ENCODE measurements at places on chromosomes 13 and 19. TPM values are rescaled to one million over a fixed set of nuclear protein-coding genes. Genes with fewer than 3 reads are reported as not detected.

DNA sequence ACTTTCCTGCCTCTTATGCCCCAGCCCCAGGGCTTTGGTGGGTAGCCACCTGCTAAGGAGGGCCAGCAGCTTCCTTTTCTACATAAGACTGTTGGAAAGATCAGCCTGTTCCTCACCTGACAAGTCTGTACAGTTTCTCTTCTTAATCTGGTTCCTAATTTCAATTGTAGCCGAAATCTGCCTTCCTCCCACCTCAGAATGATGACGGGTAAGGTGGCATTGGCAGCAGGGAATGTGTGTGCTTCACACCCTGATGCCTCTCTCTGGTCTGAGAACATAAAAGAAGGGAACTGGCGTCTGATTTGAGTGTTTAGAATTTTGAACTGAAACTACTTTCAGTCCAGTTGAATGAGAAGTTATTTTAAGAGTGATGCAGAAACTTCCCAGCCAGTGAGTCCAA lies 16.0 kb downstream of the MAU2 start:
- DNase-seq: no peak

DNA sequence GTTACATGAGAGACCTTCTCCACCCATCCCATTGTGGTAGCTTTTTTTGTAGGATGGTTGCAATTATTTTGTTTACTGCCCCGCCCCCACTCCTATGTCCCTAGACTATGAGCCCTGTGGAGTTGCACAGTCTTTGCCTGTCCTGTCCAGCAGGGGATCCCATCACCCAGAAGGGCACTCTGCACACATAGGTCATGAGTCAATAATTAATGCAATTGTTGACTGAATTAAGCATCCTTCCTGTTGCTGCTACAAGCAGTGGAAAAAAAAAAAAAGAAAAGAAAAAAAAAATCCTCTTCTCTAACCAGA lies 14.2 kb downstream of the C19orf81 start:
- no peak for DNase-seq

GRCh38 chr19:44164327-44164672 lies 600 bp upstream of the ZNF226 start:
- no peak for DNase-seq

- DNase-seq: no peak
Measured at GRCh38 chr13:48009284-48009683, 8.2 kb upstream of the SUCLA2 start.

- DNase-seq: peak; percentile 6
Measured at GRCh38 chr13:48038761-48039160, 1.2 kb downstream of the NUDT15 start.

DNA sequence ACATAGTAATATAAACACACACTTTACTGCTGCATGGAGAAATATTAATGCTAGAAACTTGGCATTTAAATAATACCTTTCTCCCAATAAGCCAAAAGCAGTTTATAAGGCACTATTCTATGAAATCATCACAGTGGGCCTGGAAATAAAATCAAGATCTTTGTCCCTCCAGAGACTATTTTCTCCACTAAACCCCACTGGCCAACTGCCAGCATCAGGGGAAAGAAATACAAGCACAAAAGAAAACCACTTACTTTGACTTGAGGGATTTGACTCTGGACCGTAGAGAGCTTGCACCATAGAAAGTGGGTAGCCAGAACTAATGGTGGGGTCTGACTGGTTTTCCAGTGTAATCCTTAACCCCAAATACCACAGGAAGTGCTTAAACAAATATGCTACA lies 71.9 kb downstream of the DCLK1 start:
- peak; percentile 87 for DNase-seq

DNA sequence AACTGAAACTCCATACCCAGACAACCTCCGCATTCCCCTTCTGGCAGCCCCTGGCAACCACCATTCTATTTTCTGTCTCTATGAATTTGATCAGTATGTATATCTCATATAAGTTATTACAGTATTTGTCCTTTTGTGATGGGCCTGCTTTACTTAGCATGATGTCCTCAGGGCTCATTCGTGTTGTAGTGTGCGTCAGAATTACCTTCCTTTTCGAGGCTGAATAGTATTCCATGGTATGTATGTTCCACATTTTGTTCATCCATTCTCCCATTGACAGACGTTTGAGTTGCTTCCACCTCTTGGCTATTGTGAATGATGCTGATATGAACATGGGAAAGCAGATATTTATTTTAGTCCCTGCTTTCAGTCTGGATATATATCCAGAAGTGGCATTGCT lies 5.0 kb downstream of the PLEKHF1 start:
- DNase-seq: no peak

DNA sequence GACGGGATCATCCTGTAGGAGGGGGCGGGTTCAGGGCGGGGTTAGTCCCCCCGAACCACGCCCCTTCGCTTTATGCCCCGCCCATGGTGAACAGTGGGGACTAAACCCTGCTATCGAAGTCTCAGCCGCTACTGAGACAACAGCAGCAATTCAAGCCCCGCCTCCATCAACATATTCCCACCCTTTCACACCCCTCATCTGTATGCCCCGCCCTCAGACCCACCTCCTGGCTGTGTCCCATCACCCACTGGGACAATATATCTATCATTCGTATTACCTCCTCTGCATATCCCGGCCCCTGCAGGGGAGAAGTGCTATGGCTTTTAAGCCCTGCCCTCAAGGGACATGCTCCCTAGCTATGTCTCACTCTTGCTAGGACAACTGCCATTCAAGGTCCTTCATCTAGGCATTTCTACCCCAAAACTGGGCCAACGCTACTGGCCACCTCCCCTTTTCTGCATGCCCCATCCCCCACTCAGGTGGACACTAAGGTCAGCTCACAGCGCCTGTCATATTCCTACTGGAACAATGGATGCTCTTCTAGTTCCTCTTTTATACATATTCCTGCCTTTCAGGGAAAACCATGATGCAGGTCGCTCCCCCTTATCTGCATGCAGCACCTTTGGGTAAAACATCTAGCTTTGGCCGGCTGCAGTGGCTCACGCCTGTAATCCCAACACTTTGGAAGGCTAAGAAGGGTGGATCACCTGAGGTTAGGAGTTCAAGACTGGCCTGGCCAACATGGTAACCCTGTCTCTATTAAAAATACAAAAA lies 11.9 kb downstream of the LRFN1 start:
- no peak for DNase-seq

- DNase-seq: no peak
Measured at GRCh38 chr19:58035863-58036262, 2.0 kb downstream of the ZSCAN1 start.

DNA sequence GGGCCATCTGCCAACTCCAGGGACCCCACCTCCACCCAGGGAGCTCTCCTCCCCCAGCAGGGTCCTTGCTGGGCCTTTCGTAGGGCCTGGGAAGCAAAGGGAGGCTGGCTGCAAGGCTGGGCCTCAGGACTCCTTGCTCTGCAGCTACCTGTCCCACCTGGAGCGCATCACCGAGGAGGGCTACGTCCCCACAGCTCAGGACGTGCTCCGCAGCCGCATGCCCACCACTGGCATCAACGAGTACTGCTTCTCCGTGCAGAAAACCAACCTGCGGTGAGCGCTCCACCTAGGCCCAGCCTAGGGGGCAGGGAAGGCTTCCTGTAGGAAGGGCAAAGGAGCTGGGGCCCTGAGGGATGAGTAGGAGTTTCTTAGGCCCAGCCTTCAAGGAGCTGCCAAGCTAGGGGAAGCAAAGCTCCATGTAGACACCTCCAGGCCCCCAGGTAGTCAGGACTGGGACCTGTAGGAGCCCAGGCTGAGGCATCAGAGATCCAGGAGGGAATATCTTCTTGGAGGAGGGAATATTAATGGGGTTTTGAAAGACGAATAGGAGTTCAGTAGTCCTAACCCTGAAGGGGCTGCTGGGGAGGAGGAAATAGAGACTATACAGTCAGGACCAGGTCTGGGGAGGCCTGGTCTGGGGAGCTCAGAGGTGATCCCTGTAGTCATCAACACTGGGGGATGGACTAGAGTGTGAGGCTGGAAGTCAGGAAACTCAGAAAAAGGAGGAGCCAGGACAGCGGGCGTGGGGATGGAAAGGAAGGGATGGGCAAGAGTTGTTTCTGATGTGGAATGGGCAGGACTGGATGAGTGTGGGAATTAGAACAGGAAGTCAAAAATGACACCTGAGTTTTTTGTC lies 16.0 kb downstream of the GNA15 start:
- no peak for DNase-seq

- DNase-seq: no peak
Measured at GRCh38 chr13:19184176-19184575, 2.6 kb upstream of the TUBA3C start.

DNA sequence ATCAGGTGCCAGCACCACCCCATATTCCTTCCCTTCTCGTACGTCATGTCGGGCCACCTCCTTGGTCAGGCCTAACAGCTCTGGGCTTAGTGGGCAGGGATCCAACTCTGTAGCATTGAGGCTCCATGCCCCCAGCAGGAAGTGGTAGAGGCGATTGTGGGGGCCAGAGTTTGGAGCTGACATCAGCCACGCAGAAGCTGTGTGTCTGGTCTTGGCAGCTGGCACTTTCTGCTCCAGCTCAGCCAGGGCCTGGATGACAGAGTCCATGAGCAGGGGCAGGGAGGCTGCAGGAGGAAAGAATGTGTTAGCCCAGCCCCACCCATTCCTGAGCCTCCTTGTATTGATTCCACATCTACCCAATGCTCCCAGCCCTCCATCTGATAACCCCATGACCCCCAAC lies 3.0 kb downstream of the PGLYRP2 start:
- no peak for DNase-seq

DNA sequence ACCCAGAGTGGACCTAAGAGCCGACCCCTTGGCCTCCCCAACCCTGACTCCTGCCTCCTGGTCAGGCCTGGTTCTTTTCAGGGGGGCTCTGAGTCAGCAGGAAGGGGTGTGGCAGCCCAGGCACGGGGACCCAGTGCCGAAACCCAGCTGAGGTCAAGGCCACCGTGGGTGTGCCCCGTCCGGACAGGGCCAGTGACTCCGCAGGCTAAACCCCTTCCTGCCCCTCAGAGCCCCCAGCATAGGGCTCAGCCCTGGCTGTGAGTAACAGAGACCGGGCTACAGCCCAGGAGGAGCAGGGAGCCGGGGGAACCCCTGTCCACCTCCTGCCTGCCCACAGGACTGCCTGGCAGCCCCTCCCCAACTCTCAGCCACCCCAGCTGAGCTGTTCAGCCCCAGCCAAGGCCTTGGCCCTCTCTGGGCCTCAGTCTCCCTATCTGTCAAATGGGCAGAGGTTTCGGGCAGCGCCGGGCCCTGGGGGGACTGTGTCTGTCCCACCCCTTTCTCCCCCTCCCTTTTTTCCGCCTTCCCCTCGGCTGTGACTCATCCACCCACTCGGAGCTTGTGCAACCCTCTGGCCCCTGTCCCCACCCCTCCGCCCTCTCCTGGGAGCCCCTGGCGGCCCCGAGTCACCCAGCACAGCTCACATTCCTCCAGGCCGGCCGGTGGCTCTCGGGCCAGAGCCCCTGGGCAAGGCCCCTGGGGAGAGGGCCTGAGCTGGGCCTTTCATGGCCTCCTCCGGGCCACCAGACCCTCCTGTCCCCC lies 8.6 kb downstream of the ZBTB7A start:
- DNase-seq: peak; percentile 64

Gene ICAM3
- total RNA-seq: 5.7 TPM
